ENCODE measurements at places on chromosomes 6 and 20.

- DNase-seq: no peak
Observed at GRCh38 chr20:34536798-34537394, 20.7 kb downstream of the DYNLRB1 start.

- DNase-seq: no peak
Observed at GRCh38 chr20:955111-955510, 39.0 kb upstream of the ANGPT4 start.

DNA sequence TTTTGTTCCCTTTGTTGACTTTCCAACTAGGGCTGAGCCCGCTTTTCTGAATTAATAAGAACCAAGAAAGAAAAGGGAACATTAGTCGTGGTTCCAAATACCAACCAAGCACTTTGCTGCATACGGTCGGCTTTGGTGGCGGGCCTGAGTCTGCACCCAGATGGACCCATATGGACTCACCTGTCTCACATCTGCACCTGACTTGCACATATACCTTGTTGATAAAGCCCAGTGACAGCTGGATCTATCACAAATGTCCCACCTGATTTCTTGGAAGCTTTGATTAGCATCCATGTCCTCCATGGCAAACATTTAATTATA, 39.0 kb downstream of the TPD52L1 start:
- no peak for DNase-seq

GRCh38 chr6:17446713-17447112, 53.3 kb downstream of the CAP2 start:
- DNase-seq: no peak

DNA sequence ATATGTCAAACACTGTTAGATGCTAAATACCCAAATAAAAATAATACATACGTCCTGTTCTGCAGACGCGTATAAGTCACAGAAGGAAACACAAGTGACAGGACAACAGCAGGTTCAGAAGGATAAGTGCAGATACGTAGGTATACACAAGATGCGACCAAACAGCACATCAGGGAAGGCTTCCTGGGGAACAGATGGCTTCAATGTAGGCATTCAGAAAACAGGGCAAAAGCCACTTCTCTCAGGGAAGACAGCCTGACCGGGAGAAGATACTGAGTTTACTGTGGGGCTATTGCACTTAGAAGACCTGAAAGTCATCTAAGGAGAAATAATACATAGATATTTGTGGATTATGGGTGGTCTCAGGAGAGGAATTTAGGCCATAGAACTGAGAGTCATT, 1.9 kb downstream of the HLA-DPA1 start:
- DNase-seq: no peak

DNA sequence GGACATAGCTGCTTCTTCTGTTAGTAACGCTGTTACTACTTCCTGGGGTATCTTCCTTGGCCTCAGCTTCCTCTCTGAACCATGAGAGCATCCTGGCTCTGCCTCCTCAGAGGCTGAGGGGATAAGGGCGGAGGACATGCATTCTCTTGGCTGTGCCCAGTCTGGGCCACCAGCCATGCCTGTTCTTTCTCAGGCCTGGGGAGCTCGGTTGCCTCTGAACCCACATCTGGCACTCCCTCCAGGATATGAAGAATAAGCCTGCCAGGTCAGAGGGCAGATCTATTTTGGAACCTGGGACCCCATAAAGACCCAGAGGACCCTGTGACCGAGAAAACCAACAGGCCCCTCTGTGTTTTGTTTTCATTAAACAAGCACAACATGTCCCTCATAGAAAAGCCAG, 6.6 kb upstream of the ANGPT4 start:
- DNase-seq: no peak
